Midbrain (tissue), 1 donor: ENCODE measurements at places on chromosomes 5 and 9.

- DNase-seq = no peak
These were observed 23.4 kb downstream of the PROP1 start for GRCh38 chr5:177972613-177973012.

- DNase-seq = no peak
These were observed 78.1 kb downstream of the MED27 start for GRCh38 chr9:132001567-132001966.

GRCh38 chr5:180112181-180112861 lies 40.8 kb upstream of the RNF130 start:
- DNase-seq = no peak

DNA sequence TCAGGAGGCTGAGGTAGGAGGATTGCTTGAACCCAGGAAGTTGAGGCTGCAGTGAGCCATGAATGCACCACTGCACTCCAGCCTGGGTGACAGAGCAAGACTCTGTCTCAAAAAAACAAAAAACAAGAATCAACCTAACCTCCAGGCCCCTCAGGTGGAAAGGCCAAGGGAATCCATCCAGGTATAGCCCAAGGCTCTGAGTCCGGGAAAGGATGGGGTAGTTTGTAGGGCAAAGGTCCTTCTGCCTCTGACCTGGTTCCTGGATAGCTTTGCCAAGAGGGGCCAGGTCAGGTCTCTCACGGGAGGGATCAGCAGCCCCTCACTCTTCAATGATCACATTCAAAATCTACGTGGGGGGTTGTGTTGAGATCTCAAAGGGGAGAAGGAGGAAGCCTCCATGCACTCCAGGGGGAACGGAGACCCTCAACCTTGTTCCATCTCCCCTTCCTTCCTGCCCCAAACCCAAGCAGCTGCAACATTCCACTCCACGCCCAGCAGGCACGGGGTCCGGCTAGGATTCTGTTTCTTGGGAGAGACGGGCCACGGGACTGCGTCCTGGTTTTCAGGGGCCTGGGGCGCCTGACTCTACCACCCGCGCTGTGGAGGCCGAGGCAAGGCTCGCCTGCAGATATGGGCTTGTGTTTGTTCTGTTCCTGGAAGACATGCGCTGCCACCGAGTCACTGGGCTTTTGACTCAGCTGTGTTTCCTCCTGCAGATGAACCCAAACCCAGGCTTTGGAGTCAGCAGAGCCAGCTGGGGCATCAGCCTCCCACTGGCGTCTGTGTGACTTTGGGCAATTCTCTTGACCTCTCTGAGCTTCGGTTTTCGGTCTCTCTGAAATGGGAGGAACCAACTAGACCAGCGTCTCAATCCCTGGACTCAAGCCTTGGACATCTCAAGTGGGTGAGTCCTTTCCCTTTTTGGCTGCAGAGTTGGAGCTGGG lies 35.5 kb downstream of the PLPP7 start:
- no peak for DNase-seq

DNA sequence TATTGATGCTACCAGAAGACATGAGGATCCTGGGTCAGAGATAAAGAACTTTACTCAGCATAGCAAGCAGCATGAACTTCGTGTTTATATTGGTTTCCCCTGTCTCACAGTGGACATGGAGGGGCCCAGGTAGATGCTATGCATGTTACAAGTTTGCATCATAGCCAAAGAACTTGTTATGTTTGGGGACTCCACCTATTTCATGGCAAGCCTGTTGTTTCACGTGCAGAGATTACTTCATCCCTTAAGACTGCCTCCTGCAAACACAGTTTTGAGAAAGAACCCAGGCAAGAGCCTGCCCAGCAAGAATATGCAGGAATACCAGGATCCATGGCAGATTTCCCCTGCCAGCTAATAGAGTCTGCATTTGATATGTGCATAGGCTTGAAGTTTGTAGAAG lies 68.4 kb downstream of the RCL1 start:
- no peak for DNase-seq
